COR-L47 (cell line): ENCODE measurements at places on chromosomes 7 and 10.

GRCh38 chr7:137810248-137810647 lies 36.5 kb downstream of the DGKI start:
- DNase-seq, result no peak

GRCh38 chr7:46680147-46680546 lies 759.1 kb upstream of the IGFBP3 start:
- DNase-seq, result no peak

GRCh38 chr7:18200266-18200665 lies 172.6 kb upstream of the PRPS1L1 start:
- no peak for DNase-seq

DNA sequence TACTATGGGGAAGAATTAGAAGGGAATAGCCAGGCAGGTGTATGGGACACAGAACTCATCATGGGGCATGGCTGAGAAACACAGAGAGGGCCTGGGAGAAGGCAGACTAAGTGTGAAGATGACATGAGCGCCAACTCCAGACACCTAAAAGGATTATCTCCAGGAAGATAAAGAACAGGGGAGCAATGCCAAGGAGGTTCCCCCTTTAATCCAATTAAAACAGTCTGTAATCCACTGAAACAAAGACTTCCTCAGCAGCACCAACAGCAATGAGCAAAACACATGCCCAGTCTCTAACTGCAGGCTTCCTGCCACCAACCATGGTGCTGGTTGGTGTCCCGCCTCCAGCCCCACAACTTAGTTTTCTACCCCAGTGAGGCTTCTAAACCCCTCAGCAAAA lies 108.9 kb downstream of the GRID1 start:
- no peak for DNase-seq

- no peak for DNase-seq
Measured at GRCh38 chr7:111381590-111381989, 180.7 kb downstream of the IMMP2L start.

DNA sequence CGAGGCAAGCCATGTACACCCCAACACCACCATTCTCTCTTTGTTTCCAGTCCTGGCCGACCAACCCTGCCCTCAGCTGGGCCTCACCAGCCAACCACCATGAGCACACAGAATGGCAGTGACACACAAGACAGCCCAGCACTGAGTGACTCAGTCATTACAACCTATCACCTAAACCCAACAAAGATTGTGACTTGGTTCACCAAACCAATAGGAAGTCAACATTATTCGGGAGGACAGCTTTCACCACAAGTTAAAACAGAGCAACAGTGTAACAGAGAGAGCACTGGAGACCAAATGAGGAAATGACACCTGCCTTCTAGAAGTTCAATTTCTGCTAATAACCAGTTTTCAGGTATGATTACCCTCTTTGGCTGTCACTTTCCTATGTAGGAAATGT lies 72.1 kb downstream of the DNMBP start:
- no peak for DNase-seq

- DNase-seq, result no peak
Measured at GRCh38 chr7:94228678-94229077, 166.0 kb upstream of the COL1A2 start.

DNA sequence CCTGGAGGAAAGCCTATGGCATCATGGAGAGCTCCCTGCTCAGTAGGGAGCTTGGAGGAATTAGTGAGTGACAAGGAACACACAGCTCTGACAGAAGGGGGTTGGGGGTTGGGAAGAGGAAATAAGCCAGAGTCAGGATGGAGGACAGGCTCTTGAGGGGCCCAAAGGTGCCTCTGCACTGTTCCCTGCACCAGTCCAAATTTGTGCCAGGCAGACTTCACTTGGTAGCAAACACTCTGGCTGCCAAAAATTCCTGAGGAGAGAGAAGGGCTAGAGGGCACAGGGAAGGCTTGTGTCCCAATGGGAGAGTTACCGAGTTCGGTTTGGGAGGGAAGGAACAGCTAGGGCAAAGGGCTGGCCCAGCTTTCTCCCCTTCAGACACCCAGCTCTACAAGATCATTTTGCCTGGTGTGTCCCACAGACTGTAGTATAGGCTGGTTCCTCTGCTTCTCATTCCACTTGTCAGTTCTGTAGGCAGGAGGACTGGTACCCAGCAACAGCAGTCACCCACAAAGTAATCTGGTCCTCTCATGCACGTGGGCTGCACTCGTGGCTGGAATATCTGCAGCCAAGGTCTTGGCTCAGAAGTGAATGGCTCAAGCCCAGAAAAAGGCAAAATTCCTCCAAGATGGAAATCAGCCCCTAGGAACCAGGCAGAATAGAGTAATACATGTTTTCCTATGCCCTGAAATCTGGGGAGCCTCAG lies 8.0 kb upstream of the KCNIP2 start:
- DNase-seq, result no peak
